ENCODE measurements at places on chromosomes 3 and 15.

GRCh38 chr3:194381460-194381875, 11.9 kb upstream of the LRRC15 start:
- DNase-seq, result no peak

DNA sequence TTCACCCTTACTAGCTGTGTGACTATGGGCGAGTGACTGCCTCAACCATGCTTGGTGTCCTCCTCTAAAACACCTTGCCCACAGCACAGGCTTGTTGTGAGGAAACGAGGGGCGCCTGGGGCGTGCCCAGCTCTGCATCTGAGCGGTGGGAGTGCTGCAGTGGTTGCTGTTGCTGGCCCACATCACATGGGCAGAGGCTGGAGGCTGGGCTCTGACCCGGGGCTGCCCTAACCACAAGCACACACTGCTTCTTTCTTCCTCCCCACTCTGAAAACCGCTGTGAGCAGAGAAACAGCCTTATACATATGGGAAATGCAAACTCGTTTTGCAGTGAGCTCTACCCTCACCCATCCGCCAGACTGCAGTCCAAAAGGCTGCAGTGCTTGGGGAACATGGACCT, 74.8 kb upstream of the RPL32 start:
- DNase-seq, result no peak

DNA sequence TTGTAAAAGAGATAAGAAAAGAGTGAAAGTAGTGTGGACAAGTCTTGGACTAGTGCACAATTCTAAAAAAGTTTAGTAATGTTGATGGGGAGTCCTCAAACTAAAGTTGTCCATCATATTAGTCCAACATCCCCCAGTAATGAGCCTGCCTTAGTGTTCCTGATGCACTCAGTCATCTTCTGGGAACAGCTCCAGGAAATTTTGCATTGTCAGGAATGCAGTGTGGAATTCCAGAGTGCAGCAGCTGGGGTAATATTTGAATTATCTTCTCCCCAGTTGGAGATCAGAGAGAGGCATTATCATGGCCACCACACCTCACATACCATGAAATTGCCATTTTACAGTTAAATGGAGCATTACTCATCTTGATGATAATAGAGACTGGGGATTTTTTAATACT, 528.8 kb upstream of the NAALADL2 start:
- no peak for DNase-seq

DNA sequence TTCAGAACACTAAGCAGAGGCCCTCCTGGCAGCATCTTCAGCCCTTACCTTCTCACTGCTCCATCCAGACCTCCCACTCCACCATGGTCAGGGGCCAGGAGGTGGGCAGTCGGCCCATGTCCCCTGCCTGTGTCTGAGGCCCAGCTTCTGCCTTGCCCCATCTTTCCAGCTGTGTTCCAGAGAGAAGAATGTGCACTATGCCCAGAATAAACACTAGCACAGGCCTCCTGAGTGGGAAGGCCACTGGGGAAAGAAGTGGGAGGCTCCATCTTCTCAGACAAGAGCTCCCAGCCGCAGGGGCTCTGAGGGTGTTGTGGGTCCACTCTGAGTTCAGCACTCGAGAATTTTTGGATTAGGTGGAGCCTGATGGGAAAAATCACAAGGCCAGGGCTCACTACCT, 44.5 kb downstream of the ADCY5 start:
- no peak for DNase-seq

- no peak for DNase-seq
Observed at GRCh38 chr3:46928282-46928681, 48.3 kb downstream of the CCDC12 start.
